SJSA1 (cell line): ENCODE measurements at places on chromosomes 1 and 21.

DNA sequence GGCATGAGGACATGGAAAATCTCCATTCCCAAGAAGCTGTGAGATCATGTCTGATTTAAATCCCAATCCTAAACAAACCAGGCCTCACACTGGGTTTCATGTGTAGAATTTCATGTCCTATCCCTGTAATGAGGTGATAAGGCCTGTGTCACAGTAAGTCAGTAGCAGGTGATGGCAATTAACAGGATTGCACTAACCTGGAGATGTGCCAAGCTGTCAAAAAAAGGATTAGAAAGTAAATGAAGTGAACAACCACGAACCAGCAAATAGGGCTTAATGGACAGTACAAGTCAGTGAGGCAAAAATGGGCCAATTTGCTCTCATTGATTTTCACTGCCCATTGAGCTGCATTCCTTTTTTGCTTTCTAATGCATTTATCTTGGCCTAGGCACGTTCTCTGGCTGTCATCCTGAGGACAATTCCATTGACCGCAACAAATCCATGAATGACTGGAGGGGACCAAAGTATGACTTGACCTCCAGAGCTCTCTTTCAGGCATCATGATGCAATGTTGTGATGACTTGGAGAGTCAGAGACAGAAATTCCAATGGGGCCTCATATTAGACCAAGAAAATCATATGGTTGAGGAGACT lies 673.6 kb upstream of the ADGRL2 start:
- peak; percentile 58 for DNase-seq

DNA sequence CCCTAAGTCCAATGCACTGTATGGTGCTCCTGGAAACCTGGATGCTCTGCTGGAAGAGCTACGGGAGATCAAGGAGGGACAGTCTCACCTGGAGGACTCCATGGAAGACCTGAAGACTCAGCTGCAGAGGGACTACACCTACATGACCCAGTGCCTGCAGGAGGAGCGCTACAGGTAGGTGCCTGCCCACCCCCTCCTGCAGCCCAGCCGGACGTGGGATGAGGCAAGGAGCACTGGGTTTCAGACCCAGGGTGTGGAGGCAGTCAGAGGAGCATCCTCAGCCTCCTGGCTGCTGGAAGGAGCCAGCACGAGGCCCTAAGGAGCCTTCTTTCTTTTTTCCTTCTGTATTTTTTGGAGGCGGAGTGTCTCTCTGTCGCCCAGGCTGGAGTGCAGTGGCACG lies 42.0 kb downstream of the TMCC2 start:
- no peak for DNase-seq

DNA sequence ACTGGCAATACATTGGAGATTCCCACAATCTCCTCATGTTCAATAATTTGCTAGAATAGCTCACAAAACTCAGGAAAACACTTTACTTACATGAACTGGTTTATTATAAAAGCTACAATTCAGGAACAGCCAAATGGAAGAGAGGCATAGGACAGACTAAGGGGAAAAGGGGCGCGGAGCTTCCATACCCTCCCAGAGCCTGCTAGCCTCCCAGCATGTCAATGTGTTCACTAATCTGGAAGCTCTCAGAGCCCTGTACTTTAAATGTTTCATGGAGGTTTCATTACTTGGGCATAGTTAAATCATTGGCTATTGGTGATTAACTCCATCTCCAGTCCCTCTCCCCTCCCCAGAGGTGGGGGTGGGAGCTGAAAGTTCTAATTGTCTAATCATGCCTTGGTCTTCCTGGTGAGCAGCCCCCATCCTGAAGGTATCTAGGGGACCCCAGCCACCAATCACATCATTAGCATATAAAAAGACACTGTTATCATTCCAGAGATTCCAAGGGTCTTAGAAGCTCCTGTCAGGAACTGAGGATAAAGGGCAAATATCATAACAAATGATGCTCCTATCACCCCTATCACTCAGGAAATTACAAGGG lies 10.9 kb upstream of the DMRTB1 start:
- no peak for DNase-seq

GRCh38 chr1:15950763-15951295 lies 25.1 kb downstream of the ZBTB17 start:
- DNase-seq: peak; percentile 89

GRCh38 chr1:19222573-19222972 lies 12.5 kb upstream of the UBR4 start:
- no peak for DNase-seq

GRCh38 chr1:37055631-37056030 lies 21.3 kb upstream of the GRIK3 start:
- no peak for DNase-seq

GRCh38 chr1:97745912-97746311 lies 174.9 kb downstream of the DPYD start:
- no peak for DNase-seq
